Camera-type eye (tissue), 1 donor: ENCODE measurements at places on chromosomes 7 and 10. TPM values are rescaled to one million over a fixed set of nuclear protein-coding genes. Genes with fewer than 3 reads are reported as not detected.

Gene CNNM1
- 2.4 TPM for total RNA-seq

Gene RPEL1
- not detected for total RNA-seq

Gene EXOC6
- 53.5 TPM for total RNA-seq

Gene ZNF853
- total RNA-seq, result 20.7 TPM

Gene LLCFC1
- total RNA-seq, result not detected

Gene PRSS37
- not detected for total RNA-seq

Gene MDFIC
- total RNA-seq, result 48.0 TPM

Gene ASNS
- total RNA-seq, result 22.0 TPM

Gene PTN
- 162 TPM for total RNA-seq

Gene PDE1C
- total RNA-seq, result 60.9 TPM

Gene NRG3
- 7.9 TPM for total RNA-seq

Gene PON1
- total RNA-seq, result not detected

Gene HOXA3
- not detected for total RNA-seq

Gene OR6V1
- not detected for total RNA-seq

Gene SPDYE2B
- not detected for total RNA-seq

Gene VAX1
- total RNA-seq, result 0.33 TPM
